ENCODE measurements at places on chromosomes 12 and 14.

- no peak for DNase-seq
Observed at GRCh38 chr12:39007619-39008018, 102.2 kb upstream of the CPNE8 start.

- DNase-seq, result no peak
Observed at GRCh38 chr14:77409131-77409533, 14.2 kb downstream of the NOXRED1 start.

DNA sequence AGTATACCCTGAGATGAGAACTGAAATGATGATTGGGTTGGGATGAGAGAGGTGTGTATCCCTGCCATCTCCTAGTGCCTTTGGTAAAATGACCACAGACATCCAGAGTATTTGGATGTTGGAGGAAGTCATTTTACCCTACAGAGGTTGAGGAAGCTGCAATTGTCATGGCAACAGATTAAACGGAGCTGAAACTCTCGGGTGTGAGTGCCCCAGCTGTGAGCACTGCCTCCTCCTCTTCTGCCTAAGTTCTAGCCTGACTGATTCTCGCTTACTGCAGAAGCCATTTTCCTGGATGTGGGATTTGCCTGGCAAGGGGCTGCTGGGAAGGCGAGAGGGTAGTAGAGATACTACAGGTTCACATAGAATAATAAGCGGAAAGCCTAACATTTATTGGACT, 10.3 kb upstream of the PPP4R4 start:
- no peak for DNase-seq

DNA sequence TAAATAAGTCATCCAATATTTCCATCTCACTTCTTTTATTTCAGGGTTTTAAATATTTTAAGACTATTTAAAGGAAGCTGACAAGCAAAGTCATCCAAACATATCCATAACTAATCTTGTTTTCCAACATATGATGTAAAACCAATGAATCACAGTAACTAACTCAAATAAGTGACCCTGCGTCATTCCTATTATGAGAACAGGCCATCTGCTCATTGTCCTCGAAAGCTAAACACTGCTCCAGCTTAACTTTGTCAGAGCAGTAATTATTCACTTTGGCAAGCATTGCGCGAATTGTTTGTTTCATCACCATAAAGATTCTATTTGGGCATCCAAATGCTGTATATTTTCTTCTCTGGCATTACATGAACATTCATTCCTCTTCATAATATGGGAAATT, 99.1 kb downstream of the CAPZA3 start:
- DNase-seq, result no peak

- no peak for DNase-seq
Observed at GRCh38 chr14:64748995-64749714, 44.9 kb downstream of the PLEKHG3 start.

DNA sequence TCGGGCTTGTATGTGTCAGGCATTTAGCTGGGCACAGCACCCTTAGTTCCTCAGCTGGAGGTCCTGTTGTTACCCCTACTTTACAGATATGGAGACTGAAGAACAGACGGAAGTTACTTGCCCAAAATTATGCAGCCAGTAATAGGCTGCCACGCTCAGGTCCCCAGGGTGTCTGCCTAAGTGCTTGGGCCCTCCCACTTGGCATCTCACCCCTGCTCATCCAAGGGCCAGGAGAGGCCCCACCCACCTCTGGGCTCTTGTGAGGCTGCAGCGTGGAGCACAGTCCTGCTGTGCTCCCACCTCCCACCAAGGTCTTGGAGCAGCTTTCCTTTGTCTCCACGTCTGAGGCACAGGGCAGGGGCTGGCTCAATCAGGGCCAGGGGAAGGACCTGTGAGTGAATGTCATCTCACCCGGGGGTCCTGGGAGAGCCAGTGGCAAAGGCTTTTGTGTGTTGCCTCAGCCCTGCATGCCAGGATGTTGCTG, 64.6 kb downstream of the BEGAIN start:
- no peak for DNase-seq

GRCh38 chr12:29309320-29309902, 71.6 kb downstream of the ERGIC2 start:
- no peak for DNase-seq

Measured in Panc1 (cell line).